Activated T-helper 9 cell treated with anti-CD3 and anti-CD28 coated beads, Interleukin-2, amount 50 U/mL, for 16 hours (primary cell): ENCODE measurements at places on chromosomes 7 and 10.

GRCh38 chr10:17060289-17060688, 69.3 kb downstream of the CUBN start:
- DNase-seq = no peak

DNA sequence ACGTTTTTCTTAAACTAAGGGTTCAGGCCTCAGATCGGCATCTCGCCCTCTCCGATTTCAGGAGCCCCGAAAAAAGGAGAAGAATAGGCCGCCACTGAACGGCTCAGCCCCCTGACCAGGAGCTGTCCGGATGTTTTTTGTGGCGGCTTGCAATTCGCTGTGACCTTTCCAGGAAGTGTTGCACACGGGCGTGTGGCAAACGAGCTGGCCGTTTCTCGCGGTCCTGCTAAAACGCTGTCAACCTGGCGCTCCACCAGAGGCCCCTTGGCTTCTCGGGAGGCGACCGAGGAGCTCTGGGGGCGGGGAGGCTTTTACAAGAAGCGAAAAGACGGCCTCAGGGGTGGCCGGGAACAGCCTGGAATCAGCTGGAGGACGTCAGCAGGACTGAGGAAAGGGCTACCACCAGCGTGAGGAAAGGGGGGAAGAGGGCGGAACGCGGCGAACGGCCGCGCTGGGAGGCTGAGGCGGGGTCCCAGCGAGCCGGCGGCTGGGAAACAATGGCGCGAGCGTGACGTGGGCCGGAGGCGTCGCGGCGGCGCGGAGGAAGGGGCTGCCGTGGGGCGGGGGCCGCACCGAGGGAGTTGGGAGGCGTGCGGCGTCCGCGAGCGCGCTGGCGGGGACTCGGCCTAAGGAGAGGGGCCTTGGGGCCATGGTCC, 493 bp downstream of the NT5C2 start:
- peak; percentile 36 for DNase-seq

- DNase-seq = no peak
Measured at GRCh38 chr10:90204131-90204955, 503.0 kb downstream of the KIF20B start.

DNA sequence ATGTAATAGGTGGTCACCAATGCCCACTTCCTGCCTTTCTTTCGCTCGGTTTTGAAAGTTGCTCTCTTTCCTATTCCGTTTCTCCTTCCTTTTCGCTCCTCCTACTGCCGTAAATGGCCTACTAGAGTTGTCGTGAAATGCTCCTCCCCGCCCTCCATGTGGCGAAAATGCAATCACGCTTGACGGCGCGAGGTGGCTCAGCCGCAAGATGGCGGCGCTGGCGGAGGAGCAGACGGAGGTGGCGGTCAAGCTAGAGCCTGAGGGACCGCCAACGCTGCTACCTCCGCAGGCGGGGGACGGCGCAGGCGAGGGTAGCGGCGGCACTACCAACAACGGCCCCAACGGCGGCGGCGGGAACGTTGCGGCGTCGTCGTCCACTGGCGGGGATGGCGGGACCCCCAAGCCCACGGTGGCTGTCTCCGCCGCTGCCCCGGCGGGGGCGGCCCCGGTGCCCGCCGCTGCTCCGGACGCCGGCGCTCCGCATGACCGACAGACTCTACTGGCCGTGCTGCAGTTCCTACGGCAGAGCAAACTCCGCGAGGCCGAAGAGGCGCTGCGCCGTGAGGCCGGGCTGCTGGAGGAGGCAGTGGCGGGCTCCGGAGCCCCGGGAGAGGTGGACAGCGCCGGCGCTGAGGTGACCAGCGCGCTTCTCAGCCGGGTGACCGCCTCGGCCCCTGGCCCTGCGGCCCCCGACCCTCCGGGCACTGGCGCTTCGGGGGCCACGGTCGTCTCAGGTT, at the start of gene TAF5:
TAF5 (plus strand) TSS at position 195 of the 737 bp plus-strand sequence; CDS start at position 209, 14 bp downstream.
- DNase-seq = peak; percentile 82

- DNase-seq = peak; percentile 39
Measured at GRCh38 chr7:111098011-111098925, 7.3 kb downstream of the LRRN3 start.

DNA sequence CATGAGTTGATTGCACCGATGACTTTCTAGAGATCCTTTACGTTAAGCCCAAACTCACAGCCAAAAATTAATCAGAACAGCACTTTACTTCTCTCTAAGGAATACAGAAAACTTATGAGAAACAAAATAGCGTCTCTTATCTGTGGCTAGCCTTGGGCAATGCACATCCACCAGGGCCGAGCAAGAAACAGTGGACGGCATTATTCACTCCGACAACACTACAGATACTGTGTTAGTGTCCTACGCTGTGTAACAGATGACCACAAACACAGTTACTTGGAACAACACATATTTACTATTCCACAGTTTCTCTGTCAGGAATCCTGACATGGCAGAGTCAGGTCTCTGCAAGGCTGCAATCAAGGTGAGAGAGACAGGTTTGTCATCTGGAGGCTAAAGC, 598.3 kb upstream of the ADARB2 start:
- DNase-seq = no peak

DNA sequence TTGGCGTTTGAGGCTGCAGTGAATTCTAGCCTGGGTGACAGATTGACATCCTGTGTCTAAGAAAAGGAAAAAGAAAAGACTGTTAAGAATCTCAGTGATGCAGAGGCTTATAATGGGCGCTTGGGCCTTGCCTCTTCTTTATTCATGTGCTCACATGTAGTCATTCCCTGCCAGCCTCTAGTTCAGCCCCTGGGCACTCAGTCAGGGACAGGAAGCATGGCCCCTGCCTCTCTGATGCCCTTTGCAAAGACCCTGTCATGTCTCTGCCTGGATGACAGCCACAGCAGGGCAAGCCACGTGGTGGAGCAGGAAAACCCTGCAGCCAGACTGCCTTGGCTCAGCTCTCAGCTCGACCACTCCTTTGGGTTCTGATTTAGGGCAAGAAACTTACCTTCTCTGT, 368.9 kb downstream of the RPS24 start:
- no peak for DNase-seq

- DNase-seq = no peak
Measured at GRCh38 chr7:46651561-46652088, 730.6 kb upstream of the IGFBP3 start.

DNA sequence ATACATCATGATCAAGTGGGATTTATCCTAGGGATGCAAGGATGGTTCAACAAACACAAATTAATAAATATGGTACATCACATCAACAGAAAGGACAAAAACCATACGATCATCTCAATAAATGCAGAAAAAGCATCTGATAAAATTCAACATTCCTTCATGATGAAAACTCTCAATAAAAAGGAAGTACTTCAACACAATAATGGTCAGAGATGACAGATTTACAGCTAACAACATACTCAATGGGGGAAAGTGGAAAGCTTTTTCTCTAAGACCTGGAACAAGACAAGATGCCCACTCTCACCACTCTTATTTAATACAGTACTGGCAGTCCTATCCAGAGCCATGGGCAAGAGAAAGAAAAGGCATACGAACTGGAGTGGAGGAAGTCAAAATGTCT, 39.9 kb upstream of the PRR15 start:
- no peak for DNase-seq

DNA sequence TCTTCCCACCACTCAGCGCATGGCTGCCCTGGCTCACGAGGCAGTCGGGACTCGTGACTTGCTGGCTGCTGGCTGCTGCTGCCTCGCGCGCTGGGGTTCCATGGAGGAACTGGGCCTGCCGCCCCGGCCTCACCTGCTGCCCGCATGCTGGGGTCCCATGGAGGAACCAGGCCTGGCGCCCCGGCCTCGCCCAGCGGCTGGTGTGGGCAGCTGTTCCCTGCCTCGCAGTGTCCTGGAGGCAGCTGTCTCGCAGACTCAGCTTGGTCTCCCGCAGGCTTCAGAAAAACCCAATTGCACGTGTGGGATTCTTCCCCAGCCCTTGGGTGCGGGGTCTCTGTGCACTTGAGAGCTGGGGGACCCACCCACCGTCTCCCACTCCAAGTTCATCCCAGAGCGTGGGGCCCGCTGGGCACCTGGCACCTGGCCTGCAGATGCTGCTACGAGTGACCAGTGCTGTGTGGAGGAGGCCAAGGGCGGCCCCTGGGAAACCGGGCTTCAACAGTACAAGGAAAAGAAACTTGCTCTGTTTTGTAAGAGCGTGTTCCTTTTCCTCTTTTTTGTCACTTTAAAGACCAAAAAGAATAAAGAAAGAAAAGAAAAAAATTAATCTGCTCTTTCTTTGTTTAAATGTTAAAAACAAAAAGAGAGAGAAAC, 20.4 kb downstream of the PWWP2B start:
- no peak for DNase-seq

- DNase-seq = no peak
Measured at GRCh38 chr10:103021150-103021899, 103.2 kb downstream of the CNNM2 start.

DNA sequence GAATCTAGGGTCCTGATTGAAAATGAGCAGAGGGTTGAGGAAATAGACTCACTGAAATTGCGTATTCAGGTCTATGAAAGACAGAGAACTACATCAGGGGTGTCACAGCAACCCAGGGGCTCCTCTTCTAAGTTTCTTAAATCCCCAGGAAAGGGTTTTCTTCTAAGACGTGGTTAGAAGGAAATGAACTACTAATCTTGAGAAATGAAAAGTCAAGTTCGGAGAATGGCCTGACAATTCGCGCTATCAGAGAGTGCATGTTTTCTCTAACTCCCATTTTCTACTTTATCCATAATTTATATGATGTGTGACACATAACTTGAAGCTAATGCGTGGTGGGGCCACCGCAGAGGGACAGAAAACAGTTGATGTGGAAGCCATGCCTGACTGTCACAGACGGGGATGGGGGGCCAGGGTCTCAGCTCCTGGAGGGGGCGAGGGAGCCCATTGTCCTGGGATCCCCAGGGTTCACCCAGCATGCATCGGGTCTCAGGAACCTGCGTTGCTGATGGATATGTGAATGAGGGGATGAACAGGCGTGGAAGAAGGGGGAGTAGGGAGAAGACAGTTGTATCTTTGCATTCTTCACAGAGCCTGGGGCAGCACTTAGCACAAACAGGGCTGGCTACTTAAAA, 86.3 kb downstream of the PTPRE start:
- DNase-seq = no peak
